ENCODE measurements at places on chromosomes 7 and 10.

DNA sequence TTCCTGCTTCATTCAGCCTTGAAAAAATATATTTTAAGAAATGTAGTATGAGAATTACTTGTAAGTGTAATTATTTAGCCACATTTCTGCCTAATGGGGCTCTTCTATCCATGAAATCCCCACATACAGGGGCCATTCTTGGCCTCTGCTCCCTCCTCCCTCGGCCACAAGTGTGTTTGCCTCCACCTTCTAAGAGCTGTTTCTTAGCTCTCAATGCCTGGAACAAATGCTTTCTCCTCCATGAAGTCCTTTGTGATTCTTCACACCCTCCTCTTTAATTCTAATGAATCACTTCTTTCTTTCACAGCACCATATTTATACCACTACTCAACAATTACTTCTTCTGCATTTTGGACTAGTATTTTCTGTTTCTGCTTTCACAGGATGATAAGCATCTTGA, 88.8 kb upstream of the BET1 start:
- no peak for DNase-seq

DNA sequence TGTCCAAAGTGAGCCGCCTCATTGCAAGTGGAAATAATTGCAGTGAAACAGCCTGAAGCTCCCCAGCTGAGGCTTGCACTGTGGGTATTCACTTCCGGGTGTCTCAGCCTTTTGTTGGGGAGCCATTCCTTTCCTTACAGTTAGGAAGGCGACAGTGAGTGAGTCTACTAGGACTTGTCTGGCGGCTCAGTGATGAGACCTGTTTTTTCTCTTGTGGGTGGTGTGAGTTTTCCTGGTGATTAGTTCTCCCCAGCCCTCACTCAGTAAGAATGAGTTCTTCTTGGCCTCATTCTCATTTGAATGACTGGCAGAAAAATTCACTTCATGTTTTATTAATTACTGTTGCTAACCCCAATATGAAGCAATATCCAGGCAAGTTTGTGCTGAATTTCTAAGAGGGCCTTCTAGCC, 2.6 kb downstream of the PGAM1 start:
- DNase-seq: no peak

- DNase-seq: no peak
Observed at GRCh38 chr10:61179771-61180170, 235.8 kb upstream of the RHOBTB1 start.

- DNase-seq: no peak
Observed at GRCh38 chr7:112866424-112866823, 76.2 kb upstream of the TMEM168 start.

- no peak for DNase-seq
Observed at GRCh38 chr7:25775999-25776743, 375.8 kb upstream of the NFE2L3 start.

DNA sequence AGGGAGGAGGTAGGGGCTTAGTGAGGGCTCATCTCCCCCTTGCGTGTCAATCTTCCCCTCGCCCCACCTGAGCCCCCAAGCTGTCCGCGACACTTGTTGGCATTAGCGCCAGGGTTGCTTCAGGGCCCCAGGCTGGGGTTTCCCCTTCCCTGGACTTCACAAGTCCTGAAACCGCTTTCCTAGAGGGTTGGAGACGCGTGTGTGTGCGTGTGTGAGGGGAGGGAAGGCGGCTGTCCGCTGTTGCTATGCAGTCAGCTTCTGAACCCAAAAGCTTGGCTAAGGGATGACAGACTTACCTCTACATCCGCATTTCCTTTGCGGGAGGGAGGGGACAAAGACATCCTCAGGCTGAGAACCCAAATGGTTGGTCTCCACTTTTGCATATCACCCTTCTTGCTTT, 803 bp downstream of the GOLGA7B start:
- no peak for DNase-seq
